ENCODE measurements at places on chromosomes 5 and 9. TPM values are rescaled to one million over a fixed set of nuclear protein-coding genes. Genes with fewer than 3 reads are reported as not detected.

The MCTP1 gene
- total RNA-seq = 6.3 TPM

The SOX30 gene
- total RNA-seq = not detected

The RXRA gene
- total RNA-seq = 143 TPM

The GARIN3 gene
- total RNA-seq = not detected

The ADAMTSL2 gene
- total RNA-seq = 0.08 TPM

The HRH2 gene
- 0.30 TPM for total RNA-seq

DNA sequence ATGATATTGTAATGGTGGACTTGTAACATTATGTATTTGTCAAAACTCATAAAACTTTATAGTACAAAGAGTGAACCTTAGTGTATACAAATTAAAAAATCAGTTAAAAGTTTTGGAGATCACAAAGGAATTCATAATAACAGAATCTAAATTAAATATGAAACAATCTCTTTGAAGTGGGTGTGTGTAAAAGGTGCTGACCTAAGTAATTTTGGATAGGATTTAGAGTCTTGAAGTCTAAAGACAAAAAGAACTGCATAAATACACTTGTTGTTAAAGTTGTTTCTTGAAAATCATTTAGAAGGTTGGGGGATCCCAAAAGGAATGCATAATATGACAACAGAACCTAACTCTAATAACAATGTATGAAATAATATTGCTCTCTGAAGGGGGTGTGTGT lies 295.5 kb downstream of the PRR16 start:
- DNase-seq = no peak

DNA sequence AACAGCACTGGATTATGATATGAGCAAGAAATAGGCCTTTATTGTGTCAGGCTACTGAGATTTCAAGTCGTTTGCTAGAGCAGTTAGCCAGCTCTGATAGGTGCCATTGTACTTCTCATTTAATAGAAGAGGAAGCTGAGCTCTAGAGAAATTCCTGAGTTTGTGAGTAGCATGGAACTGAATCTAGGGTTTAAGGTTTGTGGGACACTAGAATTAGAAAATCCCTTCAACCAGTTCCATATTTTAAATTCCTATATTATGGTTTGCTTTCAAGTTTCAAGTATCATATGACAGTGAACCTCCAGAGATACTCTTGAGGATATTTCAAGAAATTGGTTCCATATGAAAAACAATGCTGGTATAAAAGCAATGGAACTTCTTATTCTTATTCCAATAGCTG lies 87.6 kb downstream of the ANKRD55 start:
- DNase-seq = no peak

Data from lower leg skin (tissue), 4 donors.